ENCODE measurements at places on chromosomes 1 and 21.

DNA sequence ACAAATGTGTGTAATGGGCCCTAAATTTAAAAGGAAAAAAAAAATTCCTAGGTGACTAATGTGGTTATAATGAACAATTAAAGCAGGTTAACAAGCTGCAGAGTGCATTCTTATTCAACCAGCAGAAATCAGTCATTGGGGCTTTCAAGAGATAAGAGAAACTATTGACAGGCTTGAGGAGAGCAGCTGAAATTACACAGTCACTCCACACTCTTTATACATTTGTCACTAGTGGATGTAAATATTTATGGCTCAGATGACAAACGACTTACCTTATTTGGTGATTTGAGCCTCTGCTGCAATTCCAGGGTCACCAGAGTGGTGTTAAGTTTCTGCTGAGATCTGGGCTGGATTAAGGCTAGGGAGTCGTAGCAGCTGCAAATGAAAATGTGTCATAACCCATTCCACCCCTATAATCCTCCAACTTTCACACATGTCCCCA lies 896.3 kb downstream of the TTLL7 start:
- no peak for DNase-seq

- no peak for DNase-seq
Observed at GRCh38 chr1:69504730-69505252, 62.9 kb upstream of the LRRC7 start.

- no peak for DNase-seq
Observed at GRCh38 chr1:173532237-173532636, 55.1 kb downstream of the PRDX6 start.

GRCh38 chr1:178143730-178144690 lies 50.1 kb downstream of the RASAL2 start:
- DNase-seq, result peak; percentile 54

DNA sequence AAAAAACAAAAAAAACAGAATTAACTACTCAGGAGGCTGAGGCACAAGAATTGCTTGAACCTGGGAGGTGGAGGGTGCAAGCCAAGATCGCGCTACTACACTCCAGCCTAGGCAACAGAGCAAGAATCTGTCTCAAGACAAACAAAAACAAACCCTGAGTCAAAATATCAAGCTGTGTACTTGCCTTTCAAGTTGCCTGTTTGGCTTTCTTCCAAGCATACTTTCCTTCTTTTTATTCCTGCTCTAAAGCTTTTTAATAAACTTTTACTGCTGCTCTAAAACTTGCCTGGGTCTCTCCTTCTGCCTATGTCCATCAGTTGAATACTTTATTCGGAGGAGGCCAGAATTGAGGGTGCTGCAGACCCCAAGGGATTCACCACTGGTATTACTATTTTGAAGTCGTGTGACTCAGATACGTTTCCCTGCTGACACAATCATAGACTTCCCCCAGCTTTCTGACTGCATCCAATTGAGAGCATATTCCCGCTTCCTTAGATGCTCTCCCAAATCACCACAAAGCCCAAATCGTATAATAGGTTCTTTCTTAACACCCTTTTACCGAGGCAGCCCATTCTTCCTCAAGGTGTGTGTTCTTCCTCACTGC lies 3.5 kb upstream of the ACBD6 start:
- DNase-seq, result no peak

- DNase-seq, result no peak
Observed at GRCh38 chr1:87927391-87928280, 599.0 kb downstream of the LMO4 start.

All from MV-4-11 (cell line).